ENCODE measurements at places on chromosomes 3 and 15.

DNA sequence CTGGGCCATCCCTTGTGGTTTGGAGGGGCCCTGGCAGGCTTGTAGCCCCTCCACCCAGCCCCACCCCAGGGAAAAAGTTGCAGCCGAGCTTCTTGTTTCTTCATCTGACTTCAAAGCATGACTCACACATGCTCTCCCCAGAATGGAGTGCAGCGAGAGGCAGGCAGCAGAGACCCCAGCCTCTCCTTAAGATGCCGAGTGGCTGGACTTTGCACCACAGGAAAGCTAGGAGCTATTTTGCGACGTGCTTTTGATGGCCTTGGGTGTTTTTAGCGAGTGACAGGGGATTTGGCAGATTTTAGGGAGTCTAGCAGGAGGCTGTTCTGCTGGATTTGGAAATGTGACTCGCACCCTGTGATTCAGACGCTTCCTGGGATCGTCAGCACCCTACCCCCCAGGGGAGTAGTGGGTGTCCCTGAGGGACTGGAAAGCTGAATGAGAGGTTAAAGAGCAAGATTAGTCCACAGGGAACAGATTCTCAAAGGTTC lies 14.2 kb downstream of the BAHD1 start:
- no peak for DNase-seq

GRCh38 chr3:148873977-148874376 lies 8.9 kb downstream of the CPA3 start:
- DNase-seq: no peak

- no peak for DNase-seq
Observed at GRCh38 chr3:188432802-188433520, 279.0 kb downstream of the LPP start.

DNA sequence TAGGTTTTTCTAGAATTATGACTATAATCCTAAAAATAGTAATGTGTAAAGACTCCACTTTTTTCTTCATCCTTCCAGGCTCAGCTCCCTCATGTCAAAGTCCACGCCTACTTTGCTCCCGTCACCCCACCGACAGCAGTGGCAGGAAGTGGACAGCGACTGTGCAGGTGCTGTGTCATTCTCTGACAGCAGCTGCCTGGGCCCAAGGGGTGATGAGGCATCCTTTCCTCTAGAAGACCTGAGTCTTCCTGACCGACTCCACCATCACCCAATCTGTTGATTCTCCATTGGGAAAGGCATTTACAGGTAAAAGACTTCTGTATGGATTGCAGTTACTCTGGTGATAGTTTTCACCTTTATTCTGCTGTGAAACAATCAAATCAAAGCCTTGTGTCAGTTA lies 54.8 kb downstream of the UBP1 start:
- DNase-seq: peak; percentile 23

DNA sequence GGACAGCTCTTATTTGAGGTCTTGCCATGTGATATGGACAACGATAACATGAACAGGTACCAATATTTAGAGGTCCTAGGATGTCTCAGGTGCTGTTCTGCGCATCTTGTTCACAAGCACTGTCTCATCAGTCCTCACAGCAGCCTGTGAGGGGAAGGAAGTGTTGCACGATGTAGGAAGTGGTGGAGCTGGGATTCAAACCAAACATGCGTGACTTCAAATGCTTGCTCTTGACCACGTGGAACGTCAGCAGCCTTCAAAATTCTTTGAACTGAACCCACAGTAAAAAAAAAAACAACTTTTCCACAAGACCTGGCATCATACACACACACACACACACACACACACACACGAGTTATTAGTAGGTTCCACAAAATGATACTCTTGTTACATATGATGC lies 153.4 kb upstream of the SMAD3 start:
- DNase-seq: peak; percentile 29

- DNase-seq: no peak
Observed at GRCh38 chr3:13494463-13495350, 14.6 kb downstream of the HDAC11 start.

GRCh38 chr3:10465161-10465560 lies 40.2 kb downstream of the ATP2B2 start:
- DNase-seq: no peak

DNA sequence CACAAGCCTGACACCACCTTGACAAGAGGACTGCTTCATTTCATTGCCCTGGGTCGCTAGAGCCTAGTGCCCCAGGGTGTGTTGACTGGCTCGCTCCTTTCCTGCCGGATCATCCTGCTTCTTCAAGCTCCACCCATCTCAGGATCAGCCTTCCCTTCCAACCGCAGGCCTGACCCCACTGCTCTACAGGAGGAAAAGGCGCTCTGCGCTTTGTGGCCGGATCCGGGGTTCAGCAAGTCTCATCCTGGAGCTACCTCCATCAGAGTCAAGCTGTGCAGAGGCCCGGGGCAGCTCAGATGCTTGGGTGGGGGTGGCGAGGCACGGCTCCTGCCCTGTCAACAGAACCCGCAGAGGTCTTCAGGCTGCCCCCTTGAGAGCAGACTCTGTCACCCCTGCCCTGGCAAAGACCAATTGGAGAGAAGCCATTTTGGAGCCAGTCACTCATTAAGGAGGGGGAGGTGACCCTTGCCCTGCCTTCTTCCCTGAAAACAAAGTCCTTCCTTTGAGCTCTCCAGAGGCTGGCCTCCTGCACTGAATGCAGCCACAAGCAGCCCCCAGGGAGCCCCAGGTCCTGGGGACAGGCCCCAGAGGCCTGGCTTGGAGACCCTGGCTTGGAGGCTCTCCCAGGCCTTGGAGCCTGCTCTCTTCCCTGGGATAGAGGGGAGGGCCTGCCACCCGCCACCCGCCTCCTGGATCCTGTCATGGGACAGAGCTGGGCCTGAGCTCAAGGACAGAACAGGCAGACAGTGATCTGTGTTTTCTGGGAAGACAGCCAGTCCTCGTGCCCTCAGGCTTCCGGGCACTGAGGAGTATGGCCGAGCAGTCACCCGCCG lies 80.3 kb downstream of the CPN2 start:
- no peak for DNase-seq

DNA sequence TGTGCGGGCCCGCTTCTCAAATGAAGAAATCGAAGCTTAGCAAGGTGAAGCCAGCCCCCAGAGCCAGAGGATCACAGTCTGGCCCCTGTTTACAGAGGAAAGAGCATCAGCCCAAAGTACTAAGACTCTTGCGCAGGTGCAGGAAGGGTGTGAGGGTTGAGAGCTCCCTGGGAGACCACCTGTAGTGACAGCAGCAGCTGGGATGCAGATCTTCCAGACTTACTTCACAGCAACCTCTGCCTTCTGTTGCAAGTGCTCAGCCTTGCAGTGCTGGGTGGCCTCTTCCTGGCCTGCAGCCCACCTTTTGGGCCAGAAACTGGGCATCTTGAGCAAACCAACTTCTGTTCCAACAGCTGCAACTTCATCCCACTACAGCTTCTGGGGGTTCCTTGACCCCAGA lies 19.7 kb downstream of the SPATA12 start:
- DNase-seq: no peak

DNA sequence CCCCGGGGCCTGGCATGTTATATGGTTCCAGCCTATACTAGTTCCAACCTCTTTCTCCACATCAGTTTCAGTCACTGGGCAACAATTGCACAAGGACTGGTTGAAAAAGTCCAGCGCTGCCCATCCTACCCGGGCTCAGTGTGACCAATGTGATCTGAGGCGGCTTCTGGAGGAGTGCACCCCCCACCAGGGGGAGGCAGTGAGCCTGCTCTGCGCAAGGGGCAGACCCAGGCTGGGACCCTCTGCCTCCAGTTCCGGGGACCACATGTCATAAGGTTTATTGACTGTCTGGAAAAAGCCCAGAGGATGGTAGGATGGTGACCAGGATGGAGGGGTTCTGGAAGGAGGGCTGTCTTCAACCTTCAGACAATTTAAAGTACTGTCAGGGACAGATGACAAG lies 25.6 kb upstream of the NR2E3 start:
- DNase-seq: no peak

- DNase-seq: no peak
Observed at GRCh38 chr3:18308096-18308650, 117.0 kb downstream of the SATB1 start.

DNA sequence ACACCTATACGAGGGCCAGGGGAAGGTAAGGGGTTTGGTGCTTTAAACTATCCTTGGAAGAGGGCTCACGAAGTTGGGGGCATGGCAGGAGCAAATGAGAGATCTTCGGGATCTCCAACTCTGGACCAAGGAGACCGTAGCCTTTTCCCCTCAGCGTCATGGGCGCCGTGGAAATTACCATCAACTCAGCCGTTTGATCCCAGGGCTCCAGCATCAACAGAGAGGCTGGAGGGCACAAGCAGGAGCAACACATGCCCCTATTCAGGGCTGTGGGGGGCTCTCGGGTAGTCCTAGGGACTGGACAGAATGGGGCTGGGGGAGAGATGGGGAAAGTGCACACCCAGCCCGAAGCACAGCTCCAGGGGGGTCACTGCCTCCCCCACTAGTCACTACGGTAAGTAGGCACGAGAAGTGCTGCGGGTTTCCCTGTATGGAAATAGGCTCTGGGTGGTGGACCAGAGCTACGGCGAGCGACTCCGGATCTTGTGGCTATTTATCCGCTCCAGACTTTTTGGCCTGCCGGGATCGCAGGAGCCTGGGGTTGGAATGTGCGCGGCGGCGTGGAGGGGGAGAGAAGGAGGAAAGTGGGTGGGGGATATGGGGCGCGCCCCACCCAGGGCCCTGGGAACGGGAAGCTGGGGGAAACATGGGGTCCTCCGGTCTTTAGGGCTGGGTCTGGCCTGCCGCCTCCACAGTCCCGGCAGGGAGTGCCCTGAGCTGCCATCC lies 539 bp upstream of the LAMB2 start:
- no peak for DNase-seq

GRCh38 chr15:51226576-51227210 lies 111.7 kb downstream of the CYP19A1 start:
- no peak for DNase-seq

DNA sequence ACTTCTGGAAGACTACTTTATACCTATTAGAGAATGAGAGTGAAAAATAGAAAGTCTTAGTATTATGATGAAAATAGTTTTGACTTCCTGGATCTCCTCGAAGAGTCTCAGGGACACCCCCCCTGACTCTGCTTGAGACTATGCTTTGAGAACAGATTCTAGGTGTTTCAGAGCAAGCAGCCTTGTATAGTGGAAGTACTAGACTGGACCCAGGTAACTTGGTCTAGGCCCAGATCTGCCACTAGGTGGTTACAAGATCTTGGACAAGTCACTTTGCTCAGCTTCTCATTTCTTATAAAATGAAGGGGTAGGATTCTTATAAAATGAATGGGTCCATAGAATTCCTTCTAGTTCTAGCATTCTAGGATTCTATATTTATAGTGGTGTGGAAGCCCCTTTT lies 9.1 kb downstream of the ABHD5 start:
- DNase-seq: no peak

DNA sequence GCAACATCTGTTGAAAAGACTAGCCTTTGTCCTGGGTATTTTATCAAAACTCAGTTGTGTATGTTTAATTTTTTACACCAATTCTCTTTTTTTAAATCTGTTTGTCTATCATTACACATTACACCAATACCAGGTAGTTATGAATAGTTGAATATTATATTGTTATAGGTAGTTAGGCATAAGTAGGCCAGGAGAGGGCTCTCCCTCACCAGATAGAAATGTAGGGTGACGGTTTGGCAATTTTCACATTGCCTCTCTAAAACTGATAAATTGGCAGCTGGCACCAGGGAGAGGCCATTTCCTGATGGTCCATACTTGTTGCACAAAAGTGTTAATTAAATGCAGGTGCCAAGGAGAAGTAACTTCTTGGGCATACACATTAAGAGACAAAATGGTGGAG lies 483.1 kb upstream of the EPHA6 start:
- DNase-seq: no peak

DNA sequence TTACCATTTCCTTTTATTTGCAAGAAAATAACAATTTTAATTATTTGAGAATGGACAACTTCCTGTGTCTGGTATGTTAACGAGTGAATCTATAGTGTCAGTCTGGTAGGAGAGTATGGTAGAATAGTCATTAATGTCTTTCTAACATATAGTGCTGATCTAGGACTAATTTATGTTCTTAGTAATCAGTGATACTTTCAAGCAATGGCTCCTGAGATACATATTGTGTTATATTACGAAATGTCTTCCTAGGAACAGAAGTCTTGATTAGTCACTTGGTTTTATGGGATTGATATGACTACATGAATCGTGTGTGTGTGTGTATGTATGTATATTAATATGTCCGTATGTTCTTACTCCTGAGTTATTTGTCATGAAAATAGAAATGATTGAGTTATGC lies 66.6 kb upstream of the PAQR5 start:
- DNase-seq: no peak

DNA sequence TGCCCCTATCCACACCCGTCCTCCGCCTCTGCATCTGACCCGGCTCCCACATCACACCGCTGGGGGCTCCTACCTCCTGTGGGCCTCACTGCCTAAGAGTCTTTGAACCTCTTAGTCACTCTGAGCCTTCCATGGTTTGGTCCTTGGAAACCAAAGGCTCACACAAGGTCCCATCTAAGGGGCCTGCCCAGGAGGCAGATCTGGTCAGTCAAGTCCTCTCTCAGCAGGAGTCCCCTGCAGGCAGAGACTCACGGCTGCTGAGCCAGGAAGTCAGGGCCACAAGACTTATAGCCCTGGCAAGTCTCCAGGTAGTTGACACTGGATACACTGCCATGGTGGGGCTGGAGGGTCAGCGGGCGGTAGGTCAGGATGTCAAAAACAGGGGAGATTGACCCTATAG lies 31.2 kb upstream of the ALDH1L1 start:
- DNase-seq: no peak

GRCh38 chr3:172021164-172021563 lies 18.2 kb upstream of the FNDC3B start:
- no peak for DNase-seq

GRCh38 chr15:30979457-30979856 lies 12.0 kb downstream of the MTMR10 start:
- DNase-seq: no peak

DNA sequence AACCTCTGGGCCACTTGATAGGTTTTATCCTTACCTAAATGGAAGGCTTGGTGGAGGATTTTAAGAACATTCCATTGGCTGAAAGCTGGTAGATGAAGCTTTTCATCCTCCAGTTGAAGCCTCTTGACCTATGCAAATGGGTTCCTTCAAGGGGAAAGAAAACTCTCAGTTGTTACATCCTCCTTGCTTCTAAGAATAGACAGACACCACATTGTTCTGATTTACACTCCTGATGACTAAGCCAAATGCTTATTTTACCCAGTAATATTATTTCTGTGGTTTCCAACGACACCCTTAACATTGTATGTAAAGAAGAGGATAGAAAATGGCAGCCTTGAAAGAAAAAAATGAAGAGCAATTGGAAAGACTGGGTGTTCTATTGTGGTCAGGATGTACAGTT lies 480.5 kb downstream of the OTOL1 start:
- DNase-seq: no peak

GRCh38 chr3:174398761-174399160 lies 460.4 kb upstream of the NAALADL2 start:
- DNase-seq: no peak

- DNase-seq: no peak
Observed at GRCh38 chr3:126782536-126782935, 78.5 kb downstream of the CHCHD6 start.

GRCh38 chr15:60673918-60674558 lies 195.1 kb upstream of the ICE2 start:
- no peak for DNase-seq

- DNase-seq: no peak
Observed at GRCh38 chr15:31155151-31155550, 53.6 kb upstream of the TRPM1 start.

Data from activated T-cell treated with anti-CD3 and anti-CD28 coated beads, Interleukin-2, amount 50 U/mL, for 1 hour (primary cell).